ENCODE measurements at places on chromosomes 6 and 20.
A peak's percentile ranks its signal among the peaks of the same experiment; 100 is the strongest.

DNA sequence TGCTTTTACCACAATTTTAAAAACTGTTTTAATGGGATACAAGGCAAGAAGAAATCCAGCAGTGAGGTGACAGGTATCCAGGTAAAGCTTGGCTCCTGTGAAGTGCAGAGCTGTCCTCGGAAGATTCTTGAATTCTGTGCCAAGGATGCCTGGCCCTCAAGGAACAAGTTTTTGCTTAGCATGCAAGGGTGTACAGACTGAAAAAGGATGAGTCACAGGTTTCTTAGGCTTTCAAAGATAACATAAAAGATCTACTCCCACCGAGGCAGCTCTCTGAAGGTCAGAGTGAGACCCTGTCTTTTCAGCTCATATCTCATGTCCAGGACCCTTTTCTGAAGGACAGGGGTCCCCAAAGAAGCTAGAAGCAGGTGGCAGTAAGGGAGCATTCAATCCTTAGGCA, 83.3 kb downstream of the CHD6 start:
- DNase-seq: no peak

DNA sequence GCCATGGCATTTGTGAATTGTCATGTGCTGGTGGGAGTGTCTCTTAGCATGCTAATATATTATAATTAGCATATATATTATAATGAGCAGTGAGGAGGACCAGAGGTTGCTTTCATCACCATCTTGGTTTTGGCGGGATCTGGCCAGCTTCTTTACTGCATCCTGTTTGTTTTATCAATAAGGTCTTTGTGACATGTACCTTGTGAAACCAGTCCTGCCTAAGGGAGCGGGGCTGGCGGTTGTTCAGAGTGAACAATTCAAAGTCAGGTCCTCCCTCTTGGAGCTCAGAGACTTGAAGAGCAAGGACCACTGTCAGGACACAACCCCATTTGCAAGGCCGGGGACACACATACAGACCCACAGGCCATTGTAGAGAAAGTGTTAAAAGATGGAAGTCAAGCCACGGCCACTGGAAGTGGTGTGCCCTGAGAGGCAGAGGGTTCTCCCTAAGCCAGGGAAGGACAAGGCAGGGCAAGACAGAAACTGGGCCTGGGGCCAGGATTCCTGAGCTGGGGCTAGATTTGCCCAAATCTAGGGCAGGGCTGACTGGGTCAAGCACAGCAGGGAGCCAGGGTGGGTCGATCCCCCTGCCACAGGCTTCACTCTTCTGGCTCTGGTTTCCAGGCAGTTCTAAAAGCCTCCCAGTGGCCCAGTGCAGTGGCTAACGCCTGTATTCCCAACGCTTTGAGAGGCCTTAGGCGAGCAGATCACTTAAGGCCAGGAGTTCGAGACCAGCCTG, 14.2 kb downstream of the SLC52A3 start:
- DNase-seq: no peak

DNA sequence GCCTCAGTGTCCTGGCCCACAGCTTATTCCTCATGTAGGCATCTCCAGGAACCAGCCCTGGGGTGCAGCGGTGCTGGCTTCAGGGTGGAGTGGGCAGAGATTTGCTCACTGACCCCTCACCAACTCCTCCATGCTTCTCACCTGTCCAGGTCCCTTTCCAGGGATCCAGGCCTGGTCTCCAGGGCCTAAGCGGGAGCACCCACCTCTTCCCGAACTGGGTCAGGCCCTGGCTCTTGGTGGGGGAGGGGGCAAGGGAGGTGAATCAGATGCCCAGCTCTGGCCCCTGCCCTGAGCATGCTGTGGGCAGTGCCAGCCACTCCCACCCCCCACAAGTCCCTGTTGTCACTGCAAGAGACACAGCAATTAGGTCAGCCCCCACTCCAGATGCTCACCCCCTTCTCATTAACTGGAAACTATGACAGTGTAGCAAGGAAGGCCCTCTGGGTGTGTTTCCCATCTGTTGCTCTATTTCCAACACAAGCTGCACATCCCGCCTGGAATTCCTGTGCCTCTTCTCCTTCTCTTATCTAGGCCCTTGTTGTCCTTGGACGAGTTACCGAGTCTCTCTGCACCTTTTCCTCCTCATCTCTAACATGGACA, 37.0 kb downstream of the MDFI start:
- no peak for DNase-seq

- no peak for DNase-seq
Measured at GRCh38 chr20:17909869-17910321, 58.7 kb downstream of the SNX5 start.

- DNase-seq: peak; percentile 44
Measured at GRCh38 chr20:9912858-9913434, 74.1 kb upstream of the PAK5 start.

DNA sequence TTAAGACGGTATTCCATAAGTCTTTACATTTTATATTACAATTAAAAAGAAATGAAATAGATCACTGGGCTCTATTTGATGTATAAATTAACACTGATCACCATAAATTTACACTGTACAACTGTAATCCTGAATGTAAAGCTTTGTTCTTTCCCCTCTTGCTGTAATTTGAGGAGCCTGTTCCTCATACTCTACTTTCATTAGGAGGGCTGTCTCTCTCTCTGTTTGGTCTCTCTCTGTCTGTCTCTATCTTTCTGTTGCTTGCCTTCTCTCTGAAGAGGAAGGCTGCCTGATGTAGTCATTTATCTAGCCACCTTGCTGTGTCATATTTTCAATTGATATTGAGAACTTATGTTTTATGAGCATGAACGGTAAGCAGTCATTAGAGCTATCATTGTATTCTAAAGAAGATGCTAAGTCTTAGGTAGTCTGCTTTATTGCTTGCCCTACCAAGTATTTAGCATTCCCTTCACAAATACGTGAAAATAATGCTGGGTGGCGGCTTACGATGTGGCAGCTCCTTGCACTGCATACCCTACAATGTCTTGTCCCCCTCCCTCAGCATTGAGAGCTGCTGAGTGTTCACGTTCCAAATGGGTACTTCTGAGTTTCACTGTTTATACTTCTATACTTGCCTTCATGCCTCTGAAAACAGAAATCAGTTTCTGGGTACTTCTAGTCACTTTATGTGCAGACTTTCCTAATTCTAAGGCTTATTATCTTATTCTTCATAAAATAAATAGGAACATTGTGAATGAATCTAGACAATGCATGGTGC, 205.5 kb downstream of the NKAIN2 start:
- DNase-seq: no peak

- DNase-seq: no peak
Measured at GRCh38 chr20:2798095-2798805, 2.2 kb downstream of the CPXM1 start.

DNA sequence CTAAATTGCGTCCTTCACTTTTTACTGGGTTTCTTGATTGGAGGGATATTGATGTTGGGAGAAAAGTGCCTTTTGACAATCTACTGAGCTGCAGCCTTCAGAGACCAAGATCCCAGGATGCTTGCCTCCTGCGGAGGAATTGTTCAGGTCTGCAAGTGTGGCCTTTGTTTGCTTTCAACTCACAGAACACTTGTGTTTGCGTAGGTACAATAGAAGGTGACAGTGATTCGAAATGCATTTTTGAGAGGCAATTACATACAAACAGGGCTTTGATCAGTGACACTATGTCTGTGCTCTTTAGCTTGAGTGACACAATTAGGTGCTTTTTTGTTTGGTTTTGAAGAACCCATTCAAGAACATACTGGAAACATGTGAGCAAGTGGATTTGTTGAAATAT, 600.6 kb downstream of the QKI start:
- no peak for DNase-seq

GRCh38 chr6:169851641-169852503, 100.5 kb downstream of the ERMARD start:
- DNase-seq: no peak

DNA sequence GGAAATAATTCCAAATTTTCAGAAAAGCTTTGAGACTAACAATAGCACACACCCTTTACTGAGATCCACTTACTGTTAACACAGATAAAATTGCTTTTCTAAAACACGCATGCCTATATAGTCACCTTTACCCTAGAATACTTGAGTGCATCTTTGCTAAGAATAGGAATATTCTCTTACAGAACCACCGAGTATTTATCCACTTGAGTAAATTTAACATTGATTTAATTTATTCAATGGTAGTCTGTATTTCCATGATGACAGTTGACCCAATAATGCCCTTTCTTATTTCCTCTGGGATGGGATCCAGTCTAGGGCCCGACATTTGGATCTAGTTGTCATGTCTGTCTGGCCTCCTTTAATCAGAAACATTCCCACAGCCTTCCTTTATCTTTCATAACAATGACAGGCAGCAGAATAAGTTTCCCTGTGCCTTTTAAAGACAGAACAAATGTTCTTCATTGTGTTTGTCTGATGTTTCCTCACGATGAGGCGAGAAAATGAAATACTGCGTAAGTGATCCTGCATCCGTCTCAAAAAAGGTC, 56.6 kb upstream of the ERVFRD-1 start:
- DNase-seq: no peak

DNA sequence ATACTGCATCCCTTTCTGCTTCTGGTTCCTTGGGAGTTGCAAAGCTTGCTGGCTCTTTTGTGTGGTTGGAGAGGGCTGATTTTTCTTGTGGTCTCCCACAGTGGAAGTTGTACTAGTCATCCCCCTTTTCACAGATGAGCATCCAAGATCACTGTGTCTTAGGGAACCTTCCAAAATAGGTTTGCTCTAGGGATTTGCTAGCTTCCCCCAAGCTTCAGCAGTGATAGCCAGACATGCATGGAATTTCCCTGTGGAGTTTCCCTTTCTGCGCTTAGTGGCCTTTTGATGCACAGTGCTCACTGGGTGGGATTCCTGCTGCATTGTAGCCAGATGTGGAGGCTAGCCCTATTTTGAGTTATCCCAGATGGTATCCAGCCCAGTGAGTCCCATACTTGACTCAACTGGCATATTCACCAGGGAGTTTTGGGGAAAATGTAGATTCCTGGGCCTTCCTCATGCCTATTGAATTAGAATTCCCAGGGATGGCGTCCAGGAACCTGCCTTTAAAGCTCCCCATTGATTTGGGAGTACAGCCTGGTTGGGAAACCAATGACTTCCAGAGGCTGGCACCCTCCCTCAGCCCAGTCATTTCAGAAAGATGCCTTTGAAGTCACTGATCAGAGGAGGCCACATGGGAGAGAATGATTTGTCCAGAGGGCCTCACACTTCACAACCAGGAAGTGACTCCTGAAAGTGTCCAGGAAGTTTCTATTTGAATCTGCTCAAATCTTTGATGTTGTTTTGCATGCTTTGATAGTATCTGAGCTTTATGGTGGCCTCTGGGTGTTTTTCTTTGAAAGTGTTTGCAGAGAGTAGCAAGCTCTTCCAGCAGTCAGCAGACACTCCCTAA, 25.9 kb downstream of the PPARD start:
- DNase-seq: peak; percentile 43

DNA sequence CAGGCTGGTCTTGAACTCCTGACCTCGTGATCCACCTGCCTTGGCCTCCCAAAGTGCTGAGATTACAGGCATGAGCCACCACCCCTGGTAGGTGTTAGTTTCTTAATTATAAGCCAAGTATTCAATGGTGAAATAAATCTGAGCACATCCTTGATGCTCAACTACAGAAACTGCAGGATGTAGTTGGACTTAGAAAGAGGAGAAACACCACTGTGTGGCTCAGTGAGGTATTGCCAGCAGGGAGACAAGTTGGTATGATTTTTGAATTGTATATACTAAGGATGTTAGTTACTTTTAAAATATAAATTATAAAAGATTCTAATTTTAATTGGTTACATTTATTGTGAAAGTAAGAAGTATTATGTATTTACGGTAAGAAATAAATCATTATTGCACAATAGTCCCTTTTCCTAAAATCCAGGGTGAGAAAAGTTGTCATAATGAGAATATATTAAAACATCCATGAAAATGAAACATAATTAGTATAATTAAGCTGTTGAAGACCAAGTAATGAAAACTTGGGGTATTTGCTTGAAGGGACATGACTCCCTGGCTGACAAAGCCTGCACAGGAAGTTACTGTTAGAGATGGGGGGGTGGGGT, 17.6 kb downstream of the SLC18B1 start:
- no peak for DNase-seq

DNA sequence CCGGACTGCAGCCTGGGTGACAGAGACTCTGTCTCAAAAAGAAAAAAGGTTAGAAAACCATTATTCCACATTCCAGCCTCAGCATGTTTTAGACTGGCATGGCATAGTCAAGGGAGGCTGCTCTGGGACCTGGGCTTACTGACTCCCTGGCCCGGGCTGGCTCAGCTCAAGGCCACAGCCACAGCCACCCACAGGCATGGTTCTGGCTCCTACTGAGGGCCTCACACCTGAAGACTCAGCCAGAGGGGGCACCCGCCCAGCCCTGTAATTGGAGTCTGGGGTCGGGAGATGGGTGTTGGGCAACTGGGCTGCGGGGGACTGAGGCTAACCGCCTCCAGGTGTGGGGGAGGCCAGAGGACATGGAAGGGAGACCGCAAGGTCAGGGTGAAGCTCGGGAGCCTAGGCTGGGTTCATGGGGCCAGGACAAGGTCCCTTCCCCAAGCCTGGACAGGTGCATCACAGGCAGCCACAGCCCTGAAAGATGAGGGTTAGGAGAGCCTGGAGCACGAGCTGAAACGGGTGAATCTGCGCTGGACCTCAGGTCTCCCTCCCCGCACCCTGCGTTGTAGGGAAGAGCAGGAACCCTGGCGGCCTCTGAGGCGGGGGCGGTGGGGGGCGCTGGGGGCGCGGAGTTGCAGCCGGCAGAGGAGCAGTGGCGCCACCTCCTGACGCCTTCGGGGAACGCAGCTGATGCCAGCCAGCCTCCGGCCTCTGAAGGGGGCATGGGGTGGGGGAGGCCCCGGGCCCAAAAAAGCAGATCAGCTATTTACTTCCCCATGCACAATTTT, 67.7 kb upstream of the SRSF6 start:
- peak; percentile 28 for DNase-seq

DNA sequence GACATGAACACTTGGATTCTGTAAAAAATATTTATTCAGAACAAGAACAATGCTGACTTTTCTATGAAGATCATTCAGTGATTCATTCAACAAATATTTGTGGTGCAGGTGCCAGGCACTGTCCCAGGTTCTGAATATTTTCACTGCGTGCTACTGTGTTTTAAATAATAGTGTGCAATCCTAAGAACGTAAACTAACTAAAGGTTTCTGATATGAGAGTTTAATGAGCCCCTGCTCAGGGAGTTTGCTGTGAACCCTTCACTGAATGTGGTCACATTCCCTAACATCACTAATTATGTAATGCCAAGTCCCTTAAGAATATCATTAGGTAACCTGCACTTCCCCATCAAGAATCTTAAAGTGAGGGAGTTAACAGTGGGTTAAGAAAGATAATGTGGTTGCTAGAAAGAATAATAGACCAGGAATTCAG, 1.7 kb upstream of the TMEM170B start:
- DNase-seq: no peak

GRCh38 chr6:98635191-98635590, 199.2 kb upstream of the POU3F2 start:
- no peak for DNase-seq

- no peak for DNase-seq
Measured at GRCh38 chr6:24963887-24964570, 28.3 kb upstream of the RIPOR2 start.

GRCh38 chr20:36404435-36404978, 98.4 kb downstream of the DLGAP4 start:
- no peak for DNase-seq

GRCh38 chr20:43838703-43839060, 76.0 kb upstream of the TOX2 start:
- peak; percentile 44 for DNase-seq
